ENCODE measurements at places on chromosomes 3 and 15. TPM values are rescaled to one million over a fixed set of nuclear protein-coding genes. Genes with fewer than 3 reads are reported as not detected.

DNA sequence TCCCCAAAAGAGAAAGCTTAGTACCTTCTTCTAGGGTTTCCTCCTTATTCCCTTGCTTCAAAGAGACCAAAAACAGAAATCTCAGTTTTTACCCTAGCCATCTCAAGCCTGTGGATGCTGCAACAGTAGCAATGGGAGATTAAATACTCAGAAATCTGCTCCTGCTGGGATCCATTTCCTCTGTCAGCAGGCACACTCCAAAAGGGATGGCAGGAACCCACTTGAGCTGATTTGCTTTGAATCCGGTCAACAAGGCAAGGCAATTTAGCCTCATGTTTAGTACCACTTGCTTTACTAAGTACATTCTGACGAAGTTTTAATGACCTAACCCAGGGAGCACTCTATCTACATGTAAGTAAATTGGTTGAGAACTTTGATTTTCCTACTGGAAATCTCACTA, 590.0 kb upstream of the ADAMTS9 start:
- no peak for DNase-seq
- no peak overlapping the region for H3K27ac ChIP-seq
- no peaks in the 10 kb centered on the region for H3K27me3 ChIP-seq
- no peaks in the 10 kb centered on the region for H3K36me3 ChIP-seq
- no peak overlapping the region for H3K4me3 ChIP-seq

- no peaks in the 10 kb centered on the region for H3K27me3 ChIP-seq
- no peak within 1 kb of the TSS for H3K4me3 ChIP-seq
- DNase-seq: peak; percentile 50
- H3K27ac ChIP-seq: no peak within 1 kb of the TSS
These were observed at the start of gene IQSEC1 for GRCh38 chr3:13073326-13074005. TSS of gene IQSEC1 (minus strand) at chr3:13073429. CDS start at chr3:13073014, 415 bp downstream.

GRCh38 chr3:72900048-72900447, 12.2 kb downstream of the GXYLT2 start:
- H3K4me3 ChIP-seq: no peak overlapping the region
- no peaks in the 10 kb centered on the region for H3K36me3 ChIP-seq
- H3K4me1 ChIP-seq: no peaks in the 10 kb centered on the region
- DNase-seq: no peak
- no peak overlapping the region for H3K27ac ChIP-seq

DNA sequence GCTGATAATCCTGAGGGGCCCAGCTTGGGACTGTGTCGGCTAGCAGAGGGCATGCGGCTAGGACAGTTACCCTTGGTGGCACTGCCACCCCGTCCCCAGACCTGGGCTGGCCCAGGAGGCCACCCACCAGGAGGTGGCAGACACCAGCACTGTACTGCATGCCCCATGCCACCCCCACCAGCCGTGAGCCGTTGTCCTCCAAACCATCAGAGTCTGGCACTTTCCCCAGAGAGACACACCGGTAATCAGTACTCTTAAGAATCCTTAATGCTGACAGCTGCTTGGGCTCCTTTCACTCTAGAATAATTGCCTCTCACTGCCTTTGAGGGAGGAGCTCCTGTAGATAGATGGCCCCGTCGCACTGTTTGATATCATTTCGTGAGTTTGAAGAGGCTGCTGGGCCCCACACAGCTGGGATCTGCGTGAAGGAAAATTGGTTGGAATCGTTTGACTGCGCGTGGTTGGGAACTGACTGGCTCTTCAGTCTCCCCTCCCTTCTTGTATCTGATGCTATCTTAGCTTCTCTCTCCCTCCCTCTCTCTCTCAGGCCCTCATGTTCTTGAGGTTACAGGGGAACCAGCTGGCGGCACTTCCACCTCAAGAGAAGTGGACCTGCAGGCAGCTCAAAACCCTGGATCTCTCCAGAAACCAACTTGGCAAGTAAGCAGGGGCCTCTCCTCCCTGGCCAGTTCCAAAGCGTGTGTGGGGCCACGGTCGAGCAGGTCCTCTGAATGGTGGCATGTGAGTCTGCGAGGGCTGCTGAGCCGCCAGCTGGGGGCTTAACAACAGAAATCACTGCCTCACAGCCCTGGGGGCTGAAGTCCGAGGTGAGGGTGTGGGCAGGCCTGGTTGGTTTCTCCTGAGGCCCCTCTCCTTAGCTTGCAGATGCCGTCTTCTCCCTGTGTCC, 94.9 kb downstream of the LRRK1 start:
- DNase-seq: no peak
- H3K27ac ChIP-seq: no peak overlapping the region
- H3K4me1 ChIP-seq: no peaks in the 10 kb centered on the region
- no peaks in the 10 kb centered on the region for H3K36me3 ChIP-seq
- H3K4me3 ChIP-seq: no peak overlapping the region
- peaks cover 26% of the 10 kb centered on the region for H3K27me3 ChIP-seq

DNA sequence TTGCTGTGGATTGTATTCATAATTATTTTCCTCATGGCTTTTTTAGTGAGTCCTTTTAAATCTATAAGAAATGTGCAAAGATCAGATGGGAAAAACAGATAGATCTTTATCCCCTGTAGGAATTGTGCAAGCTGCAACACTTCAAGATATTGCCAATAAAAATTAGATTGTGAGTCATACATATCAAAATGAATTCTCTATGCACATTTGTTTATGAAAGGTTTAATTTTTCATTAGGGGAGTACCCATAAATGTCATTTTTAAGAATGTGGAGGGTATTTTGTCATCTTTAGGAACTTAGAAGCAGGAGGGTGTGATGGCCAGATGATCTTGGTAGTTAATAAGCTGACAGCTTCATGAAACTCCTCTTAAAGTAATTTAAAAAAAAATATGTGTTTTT, 2.9 kb downstream of the PIAS1 start:
- peaks cover 26% of the 10 kb centered on the region for H3K4me1 ChIP-seq
- no peak overlapping the region for H3K27ac ChIP-seq
- no peaks in the 10 kb centered on the region for H3K36me3 ChIP-seq
- H3K27me3 ChIP-seq: no peaks in the 10 kb centered on the region

DNA sequence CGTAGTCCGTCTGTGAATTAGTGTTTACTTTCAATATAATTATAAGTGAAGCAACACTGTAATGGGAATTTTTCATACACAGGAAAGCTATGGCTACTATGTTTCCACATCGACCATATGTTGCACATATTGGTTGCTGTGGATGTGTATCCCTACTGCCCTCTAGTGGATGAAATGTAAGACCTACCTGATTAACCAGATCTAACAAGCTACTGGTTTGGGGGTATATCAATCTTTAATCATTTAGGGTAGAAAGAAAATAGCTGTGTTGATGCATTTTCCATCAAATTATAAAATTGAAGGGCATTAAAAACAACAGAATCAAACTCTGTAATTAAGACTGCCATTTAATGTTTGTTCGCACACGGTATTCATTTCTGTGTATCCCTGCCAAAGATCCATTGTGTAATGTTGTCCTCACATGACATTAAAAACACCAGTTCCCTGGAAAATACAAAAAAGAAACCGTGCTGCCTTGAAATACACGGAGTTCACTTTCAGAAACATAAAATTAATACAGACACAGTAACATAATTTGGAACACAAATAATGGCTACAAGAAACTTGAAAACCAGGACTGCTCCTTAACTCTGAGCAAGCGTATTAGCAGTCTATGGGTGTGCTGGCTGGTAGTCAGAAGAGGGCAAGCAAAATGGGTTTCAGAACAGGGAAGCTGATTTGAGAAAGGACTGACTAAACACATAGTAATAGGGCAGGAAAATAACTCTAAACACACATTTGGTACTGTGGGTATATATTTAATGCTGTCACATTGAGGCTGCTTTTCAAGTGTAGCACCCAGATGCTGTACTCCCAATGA, 125.1 kb downstream of the TIGIT start:
- DNase-seq: peak; percentile 7
- no peaks in the 10 kb centered on the region for H3K27me3 ChIP-seq
- no peak overlapping the region for H3K4me3 ChIP-seq
- no peaks in the 10 kb centered on the region for H3K36me3 ChIP-seq

DNA sequence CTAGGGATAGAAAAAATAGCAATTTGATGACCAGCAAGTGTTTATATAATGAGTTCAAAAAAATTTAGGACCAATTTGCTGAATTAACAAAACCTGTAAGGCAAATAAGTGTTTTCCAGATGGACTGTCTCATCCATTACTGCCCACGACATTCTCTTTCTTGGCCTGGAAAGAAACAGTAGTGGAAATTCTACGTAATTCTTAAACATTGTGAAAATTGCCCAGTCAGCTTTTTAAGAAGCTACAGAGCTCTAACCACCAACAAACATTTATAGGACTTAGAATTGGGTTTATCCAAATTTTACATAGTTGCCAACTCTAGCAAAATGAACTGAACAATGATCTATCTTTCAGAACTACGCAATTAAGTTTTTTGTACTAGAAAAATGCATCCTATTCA, 227.7 kb upstream of the PEX5L start:
- no peaks in the 10 kb centered on the region for H3K4me1 ChIP-seq
- H3K4me3 ChIP-seq: no peak overlapping the region
- no peaks in the 10 kb centered on the region for H3K36me3 ChIP-seq
- H3K27me3 ChIP-seq: no peaks in the 10 kb centered on the region
- H3K27ac ChIP-seq: no peak overlapping the region

GRCh38 chr3:73188707-73189106, 127.2 kb downstream of the EBLN2 start:
- no peaks in the 10 kb centered on the region for H3K36me3 ChIP-seq
- H3K4me3 ChIP-seq: no peak overlapping the region
- no peak overlapping the region for H3K27ac ChIP-seq
- H3K4me1 ChIP-seq: no peaks in the 10 kb centered on the region
- H3K27me3 ChIP-seq: peaks cover 7% of the 10 kb centered on the region

DNA sequence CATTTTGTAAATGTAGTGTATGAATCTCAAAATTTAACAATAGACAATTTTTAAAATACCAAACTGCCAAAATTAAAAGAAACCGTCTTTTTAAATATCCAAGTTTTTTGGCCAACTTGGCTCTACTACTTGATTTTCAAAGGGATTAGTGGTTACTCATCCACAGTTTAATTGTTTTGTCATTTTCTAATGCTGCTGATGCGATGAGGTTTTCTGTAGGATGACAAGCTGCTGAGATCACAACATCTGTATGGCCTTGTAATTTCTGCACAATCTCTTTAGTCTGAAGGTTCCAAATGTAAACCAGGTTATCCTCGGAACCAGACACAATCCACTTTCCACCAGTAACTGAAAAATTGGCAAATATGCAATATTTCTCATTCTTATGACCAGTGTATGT, 1.5 kb downstream of the WDR5B start:
- H3K4me1 ChIP-seq: peaks cover 14% of the 10 kb centered on the region
- H3K36me3 ChIP-seq: peaks cover 30% of the 10 kb centered on the region
- no peak overlapping the region for H3K4me3 ChIP-seq
- no peak for DNase-seq

GRCh38 chr15:90071220-90071807, 31.0 kb downstream of the IDH2 start:
- H3K27me3 ChIP-seq: no peaks in the 10 kb centered on the region
- no peaks in the 10 kb centered on the region for H3K4me1 ChIP-seq
- H3K27ac ChIP-seq: no peak overlapping the region
- peaks cover 38% of the 10 kb centered on the region for H3K36me3 ChIP-seq

GRCh38 chr3:61061092-61061723, 190.0 kb downstream of the FHIT start:
- H3K4me1 ChIP-seq: no peaks in the 10 kb centered on the region
- H3K27me3 ChIP-seq: no peaks in the 10 kb centered on the region
- H3K27ac ChIP-seq: no peak overlapping the region
- no peaks in the 10 kb centered on the region for H3K36me3 ChIP-seq
- H3K4me3 ChIP-seq: no peak overlapping the region

GRCh38 chr15:47678040-47678439, 39.3 kb upstream of the SEMA6D start:
- no peaks in the 10 kb centered on the region for H3K36me3 ChIP-seq
- H3K27me3 ChIP-seq: no peaks in the 10 kb centered on the region
- no peak overlapping the region for H3K27ac ChIP-seq
- no peak overlapping the region for H3K4me3 ChIP-seq

GRCh38 chr3:20935791-20936190, 749.8 kb upstream of the SGO1 start:
- H3K27ac ChIP-seq: no peak overlapping the region
- DNase-seq: no peak
- H3K4me3 ChIP-seq: no peak overlapping the region
- no peaks in the 10 kb centered on the region for H3K27me3 ChIP-seq

- DNase-seq: no peak
- H3K4me3 ChIP-seq: no peak overlapping the region
- H3K4me1 ChIP-seq: no peaks in the 10 kb centered on the region
These were observed 384.1 kb downstream of the CADM2 start for GRCh38 chr3:85342915-85343314.

DNA sequence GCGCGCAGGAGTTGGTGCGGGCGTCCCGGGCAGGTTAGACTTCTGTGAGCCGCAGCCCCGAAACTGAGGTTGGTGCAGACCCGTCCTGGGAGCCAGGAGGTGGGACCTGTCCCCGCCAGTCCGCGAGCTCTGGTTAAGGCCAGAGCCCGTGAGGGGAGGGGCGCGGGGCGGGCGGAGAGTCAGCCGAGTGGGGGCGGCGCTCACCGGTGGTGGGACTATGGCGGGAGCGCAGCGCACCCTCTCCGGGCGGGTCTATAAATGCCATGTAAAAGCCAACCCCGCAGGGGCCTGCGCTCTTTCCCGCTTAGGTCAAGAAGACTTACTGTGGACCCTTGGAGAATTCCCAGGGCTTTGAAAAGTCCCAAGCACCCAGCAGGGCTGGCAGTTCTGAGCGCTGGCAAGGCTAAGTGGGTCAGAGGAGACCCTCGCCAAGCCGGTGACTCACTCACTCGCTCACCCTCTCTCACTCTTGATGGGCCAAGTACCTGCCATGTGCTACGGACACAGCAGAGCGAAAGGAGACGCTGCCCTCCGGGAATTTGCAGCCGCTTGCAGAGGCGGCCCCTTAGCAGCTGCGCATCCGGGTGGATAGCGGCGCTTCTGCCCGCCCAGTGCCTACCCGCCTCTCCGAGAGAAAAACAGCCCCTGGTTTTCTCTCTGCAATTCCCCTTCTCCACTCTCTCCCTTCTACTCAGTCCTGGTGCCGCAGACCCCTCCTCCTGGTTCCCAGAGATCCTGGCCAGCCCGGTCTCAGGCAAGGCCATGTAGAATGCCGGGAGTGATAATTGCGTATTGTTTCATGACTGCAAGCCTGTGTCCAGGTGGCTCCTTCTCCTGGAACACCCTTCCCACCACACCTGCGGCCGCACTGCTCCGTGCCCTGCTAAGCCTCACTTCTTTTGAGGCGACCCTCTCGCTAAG, at the start of gene ALDH1L1:
ALDH1L1 (minus strand) TSS at position 110 of the 921 bp plus-strand sequence. CDS start 19,607 bp downstream, outside the sequence.
- H3K4me1 ChIP-seq: no peaks in the 10 kb centered on the region
- DNase-seq: no peak
- no peak within 1 kb of the TSS for H3K27ac ChIP-seq
- H3K36me3 ChIP-seq: no peaks in the 10 kb centered on the region
- H3K27me3 ChIP-seq: peaks cover 9% of the 10 kb centered on the region
- no peak within 1 kb of the TSS for H3K4me3 ChIP-seq

- no peaks in the 10 kb centered on the region for H3K4me1 ChIP-seq
- H3K36me3 ChIP-seq: no peaks in the 10 kb centered on the region
- no peaks in the 10 kb centered on the region for H3K27me3 ChIP-seq
- no peak overlapping the region for H3K4me3 ChIP-seq
These were observed 567.3 kb upstream of the LMCD1 start for GRCh38 chr3:7934362-7934761.

DPP8 gene
- total RNA-seq: 49.9 TPM

IL12A gene
- total RNA-seq: 0.57 TPM

SLC22A13 gene
- total RNA-seq: 0.35 TPM

RYR3 gene
- total RNA-seq: 0.07 TPM

POPDC2 gene
- 4.2 TPM for total RNA-seq

FBXL22 gene
- total RNA-seq: 1.4 TPM

RTP1 gene
- not detected for total RNA-seq

CGNL1 gene
- 0.13 TPM for total RNA-seq

PLSCR5 gene
- not detected for total RNA-seq

DUSP7 gene
- 39.0 TPM for total RNA-seq

H1-8 gene
- total RNA-seq: not detected

POU1F1 gene
- not detected for total RNA-seq

ATOSA gene
- 88.2 TPM for total RNA-seq

CHST13 gene
- not detected for total RNA-seq

Data from T-cell (primary cell).